ENCODE measurements at places on chromosomes 1 and 21.

DNA sequence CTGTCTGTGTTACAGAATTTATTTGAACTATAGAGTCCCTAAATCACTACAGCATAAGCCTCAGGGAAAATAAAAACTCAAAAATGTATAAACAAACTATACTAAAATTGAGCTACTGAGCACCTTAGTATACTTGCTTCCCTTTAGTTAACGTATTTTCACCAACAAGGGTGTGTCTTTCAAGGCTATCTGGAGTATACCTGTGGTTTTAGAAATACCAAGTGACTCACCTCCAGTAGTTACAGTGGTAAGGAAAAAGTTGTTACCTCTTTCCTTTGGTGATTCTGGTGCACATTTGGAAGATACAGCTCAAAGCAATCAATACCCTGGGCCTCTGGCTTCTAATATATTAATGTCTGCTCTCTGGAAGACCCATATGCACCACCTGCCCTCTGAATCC is 68.0 kb upstream of the C1orf105 start:
- DNase-seq, result no peak

- DNase-seq, result no peak
Observed at GRCh38 chr21:32112195-32112594, 166.7 kb downstream of the MIS18A start.

DNA sequence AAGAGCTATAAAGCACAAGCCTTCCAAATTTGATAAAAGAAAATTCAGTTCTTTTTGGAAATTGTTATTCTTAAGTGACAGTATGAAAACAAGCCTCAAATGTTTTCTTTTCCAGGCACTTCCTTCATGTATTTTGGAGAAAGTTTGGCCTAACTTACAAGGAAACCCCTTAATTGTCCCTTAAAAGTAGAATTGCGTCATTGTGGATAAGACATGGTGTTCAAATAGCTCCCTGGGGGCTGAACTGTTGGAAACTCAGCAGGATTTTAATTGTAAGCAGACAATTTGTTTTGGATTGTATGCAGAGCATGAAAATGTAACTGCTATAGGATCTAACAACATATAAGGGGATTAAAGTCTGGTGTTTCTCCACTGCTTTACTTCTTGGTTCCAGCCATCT is 35.4 kb upstream of the FGGY start:
- no peak for DNase-seq

DNA sequence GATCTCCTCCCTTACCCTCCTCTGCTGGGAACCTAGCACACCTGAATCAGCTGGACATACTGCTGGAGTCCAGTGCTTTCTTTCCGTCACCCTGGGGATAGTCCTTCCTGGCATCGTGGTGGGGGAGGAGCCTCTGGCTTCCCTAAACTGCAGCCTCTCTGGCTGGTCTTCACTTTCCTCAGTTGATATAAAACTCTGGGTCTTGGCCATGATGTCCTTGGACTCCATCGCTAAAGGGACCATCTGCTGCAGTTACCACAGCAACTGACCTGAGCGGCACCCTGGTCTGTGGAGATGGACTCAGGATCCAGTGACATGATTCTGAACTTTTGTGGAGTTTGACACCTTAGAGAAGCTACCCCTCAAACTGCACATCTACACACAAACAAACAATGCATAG is 22.8 kb downstream of the PARS2 start:
- no peak for DNase-seq

DNA sequence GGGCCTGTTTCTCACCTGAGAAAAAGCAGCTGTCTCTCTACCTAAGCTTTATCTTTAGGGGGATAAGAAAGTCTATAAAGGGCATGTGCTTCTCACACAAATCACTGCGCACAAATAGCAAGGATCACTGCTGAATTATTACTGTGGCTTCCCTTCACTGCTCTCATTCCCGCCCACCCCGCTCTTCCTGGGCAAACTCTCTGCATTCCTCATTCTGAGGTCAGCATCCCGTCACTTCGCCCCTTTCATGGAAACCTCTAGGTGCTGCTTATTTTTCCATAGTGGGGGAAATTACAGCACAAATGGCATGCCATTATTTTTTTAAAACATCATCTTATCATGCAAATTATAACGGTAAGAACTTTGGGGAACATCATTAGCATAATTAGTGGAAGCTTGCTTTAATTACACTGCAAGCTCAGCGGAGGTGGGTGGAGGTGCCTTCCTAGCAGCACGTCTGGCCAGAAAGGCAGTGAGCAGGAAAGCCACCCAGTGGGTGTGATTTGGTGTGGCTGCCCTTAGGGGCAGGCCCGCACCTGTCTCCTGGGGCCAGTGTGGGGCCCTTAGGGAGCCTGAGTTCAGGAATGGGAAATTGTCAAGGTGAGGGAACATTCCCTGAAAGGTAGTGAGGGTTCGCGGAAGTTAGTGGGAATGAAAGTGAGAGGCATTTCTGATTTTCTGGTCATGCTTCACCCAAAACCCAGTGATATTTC is 105.9 kb downstream of the LAMC2 start:
- DNase-seq, result no peak

GRCh38 chr1:154453574-154454352 is 48.3 kb upstream of the TDRD10 start:
- DNase-seq, result no peak

All from activated naive CD8-positive, alpha-beta T cell treated with anti-CD3 and anti-CD28 coated beads for 36 hours (primary cell).